Fibroblast of skin of right biceps (primary cell): ENCODE measurements at places on chromosomes 12 and 14.
A peak's percentile ranks its signal among the peaks of the same experiment; 100 is the strongest.

- no peak for DNase-seq
These were observed 50.8 kb downstream of the STXBP6 start for GRCh38 chr14:24999157-24999556.

- DNase-seq: no peak
These were observed 23.2 kb downstream of the PCNX4 start for GRCh38 chr14:60114881-60115280.

GRCh38 chr14:99502989-99503421, 21.8 kb downstream of the CCNK start:
- DNase-seq: no peak

DNA sequence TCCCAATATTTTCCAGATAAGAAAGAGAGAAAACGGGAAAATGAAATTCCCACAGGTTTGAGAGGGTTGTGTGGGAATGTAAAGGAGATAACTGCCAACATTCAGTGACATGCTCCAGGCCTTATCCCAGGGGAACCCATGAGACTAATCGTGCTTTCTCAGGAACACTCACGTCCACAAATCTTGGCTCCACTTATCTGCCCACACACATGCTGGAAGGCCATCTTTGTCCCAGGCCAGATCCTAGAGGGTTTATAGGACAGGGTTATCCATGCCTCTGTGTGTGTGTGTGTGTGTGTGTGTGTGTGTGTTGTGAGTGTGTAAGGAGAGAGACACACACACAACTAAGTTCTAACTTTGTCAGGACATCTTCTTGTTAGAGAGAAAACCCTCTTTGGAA, 182.2 kb upstream of the E2F7 start:
- DNase-seq: no peak

- DNase-seq: no peak
These were observed 44.7 kb upstream of the GALNT9 start for GRCh38 chr12:132373901-132374611.

DNA sequence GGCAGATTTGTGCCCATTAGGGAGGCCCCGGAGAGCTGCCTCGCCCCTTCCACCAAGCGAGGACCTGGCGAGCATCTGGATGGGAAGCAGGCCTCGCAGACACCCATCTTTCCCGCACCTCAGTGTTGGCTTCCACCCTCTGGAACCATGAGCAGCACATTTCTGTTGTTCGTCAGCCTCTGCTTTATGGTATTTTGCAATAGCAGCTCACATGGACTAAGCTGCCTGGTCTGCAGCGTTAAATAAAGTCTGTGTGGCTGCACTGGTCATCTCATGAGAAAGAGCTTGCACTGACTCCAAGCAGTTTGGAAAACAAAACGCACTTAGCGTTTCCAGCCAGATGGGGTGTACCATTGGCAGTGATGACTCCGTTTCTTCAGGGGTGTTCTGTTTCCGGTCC, 75.8 kb downstream of the GLT1D1 start:
- DNase-seq: no peak

DNA sequence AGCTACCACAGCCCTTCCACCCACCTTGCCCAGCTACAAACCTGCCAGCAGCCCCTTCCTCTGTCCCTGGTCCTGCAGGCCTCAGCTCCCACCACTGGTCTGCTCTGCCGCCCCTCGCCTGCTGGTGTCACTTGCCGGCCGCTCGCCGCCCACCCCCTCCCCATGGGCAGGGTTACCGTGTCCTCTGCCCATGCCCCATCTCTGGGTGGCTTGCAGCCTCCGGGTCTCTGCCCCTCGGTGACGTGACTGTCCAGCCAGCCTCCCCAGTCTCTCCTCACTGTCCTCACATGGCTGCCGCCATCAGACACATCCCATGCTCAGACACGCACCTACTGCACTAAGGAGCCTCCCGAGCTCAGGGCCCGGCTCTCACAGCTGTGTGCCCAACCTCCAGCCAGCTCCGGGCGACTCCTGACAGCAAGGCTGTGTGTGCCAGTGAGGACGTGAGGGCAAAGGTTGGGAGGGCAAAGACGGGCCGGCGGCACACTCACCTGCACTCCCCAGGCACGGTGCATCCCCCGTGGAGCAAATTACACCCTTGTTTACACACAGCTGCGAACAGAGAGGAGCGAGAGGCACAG, 13.4 kb downstream of the JAG2 start:
- DNase-seq: no peak

- no peak for DNase-seq
These were observed 30.4 kb downstream of the FAM222A start for GRCh38 chr12:109744026-109744425.

- DNase-seq: no peak
These were observed 2.0 kb upstream of the MYH7 start for GRCh38 chr14:23437133-23438100.

GRCh38 chr12:89307474-89308253, 44.6 kb downstream of the DUSP6 start:
- no peak for DNase-seq

DNA sequence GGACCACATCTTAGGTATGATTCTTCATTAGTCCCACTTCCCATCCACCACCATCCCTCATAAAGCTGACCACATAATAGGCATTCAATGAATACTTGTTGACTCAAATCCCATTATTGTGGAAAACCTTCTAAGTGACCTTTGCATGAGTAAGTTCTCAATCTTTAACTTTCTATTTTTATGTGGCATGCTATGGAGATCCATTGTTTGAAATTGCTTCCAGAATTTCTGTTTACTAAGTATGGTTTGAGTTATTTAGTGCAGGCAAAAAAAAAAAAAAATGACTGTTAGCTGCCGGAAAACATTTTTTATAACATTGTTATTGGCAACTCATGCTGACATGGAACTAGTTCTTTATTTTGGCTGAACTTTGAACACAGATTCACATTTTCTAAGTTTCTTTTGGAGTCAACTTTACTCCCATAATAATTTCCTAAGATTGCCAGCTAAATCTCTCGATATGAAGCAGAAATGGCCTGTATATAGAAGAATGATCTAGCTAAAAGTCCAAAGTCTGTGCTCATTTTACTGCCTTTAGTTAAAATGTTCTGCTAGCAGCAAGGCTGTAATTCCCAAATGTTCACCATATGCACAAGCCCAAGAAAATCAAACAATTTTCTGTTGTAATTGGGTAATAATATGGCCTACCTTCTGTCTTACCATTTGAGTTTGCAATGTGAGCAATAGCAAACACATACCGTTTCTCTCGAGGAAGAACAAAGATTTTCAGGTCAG, 77.9 kb downstream of the PTGER2 start:
- peak; percentile 89 for DNase-seq

- no peak for DNase-seq
These were observed 233.3 kb upstream of the FOXN3 start for GRCh38 chr14:89650077-89650978.

DNA sequence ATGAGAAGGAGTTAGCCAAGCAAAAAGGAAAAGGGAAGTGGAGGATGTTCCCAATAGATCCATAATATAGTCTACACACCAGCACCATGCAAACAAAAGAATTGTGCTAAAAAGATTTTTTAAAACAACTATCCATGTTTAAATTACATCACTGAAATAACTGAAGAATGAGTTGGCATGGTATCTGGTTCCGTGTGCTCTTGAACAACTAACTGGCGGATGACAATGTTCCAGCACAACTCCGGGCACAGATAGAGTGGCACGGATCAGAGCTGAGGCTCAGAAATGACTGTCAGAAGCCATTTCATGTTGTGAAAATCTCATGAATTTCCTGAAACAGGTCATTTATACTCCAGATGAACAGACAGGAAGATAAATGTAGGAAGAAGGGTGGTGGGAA, 153.1 kb downstream of the HMGA2 start:
- peak; percentile 32 for DNase-seq

- no peak for DNase-seq
These were observed 198.4 kb downstream of the NELL2 start for GRCh38 chr12:44677724-44678123.

DNA sequence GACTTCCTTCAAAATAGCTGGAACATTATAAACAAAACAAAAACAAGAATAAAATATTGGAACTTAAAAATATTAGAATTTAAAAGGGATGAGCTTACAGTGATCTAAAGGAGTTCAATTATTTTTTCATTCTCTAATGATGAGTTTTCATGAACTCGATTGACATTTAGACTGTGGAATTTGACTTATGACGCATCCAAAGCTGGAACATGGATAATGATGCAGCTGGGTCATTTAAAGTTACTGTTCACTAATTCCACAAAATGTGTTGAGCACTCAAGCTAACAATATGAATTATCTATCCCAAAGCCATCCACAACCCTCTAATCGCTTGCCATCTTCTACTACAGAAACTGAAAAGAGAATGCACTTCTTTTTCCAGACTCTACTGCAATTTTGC, 42.5 kb downstream of the LIN7A start:
- no peak for DNase-seq

DNA sequence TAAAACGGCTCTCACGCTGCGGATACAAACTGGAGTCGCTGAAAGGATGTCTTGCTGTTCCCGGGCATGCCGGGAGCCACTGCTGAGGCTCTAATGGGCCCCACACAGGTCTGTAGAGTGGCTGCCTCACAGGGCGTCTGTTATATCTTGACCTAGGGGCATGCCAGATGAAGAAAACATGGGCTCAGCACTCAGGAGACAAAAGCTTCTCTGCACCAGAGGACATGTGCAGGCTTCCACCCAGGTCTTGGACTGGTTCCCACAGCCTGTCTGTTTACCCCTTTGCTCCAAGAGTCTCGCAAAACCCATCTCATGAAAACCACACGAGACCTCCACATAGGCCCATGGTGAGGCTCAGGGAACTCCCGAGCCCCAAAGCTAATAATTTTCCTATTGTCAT, 134.2 kb downstream of the RPS29 start:
- DNase-seq: no peak

DNA sequence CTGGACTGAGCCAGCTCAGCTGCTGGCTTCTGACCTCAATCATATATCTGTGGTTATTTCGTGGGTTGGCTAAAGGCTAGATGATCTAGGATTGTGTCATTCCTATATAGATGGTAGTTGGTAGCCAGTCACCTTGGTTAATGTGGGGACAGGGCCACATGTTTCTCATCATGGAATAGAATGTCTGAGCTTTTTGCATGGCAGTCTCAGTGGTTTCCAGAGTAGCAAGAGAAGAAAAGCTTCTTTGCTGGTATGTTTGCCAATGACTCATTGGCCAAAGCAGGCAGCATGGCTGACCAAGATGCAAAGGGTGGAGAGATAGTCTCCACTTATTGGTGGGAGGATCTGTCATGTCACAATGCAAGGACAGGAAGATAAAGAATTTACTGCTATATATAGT, 746.4 kb upstream of the FLRT2 start:
- DNase-seq: peak; percentile 68

GRCh38 chr12:129063600-129063999, 210.3 kb downstream of the GLT1D1 start:
- DNase-seq: no peak

DNA sequence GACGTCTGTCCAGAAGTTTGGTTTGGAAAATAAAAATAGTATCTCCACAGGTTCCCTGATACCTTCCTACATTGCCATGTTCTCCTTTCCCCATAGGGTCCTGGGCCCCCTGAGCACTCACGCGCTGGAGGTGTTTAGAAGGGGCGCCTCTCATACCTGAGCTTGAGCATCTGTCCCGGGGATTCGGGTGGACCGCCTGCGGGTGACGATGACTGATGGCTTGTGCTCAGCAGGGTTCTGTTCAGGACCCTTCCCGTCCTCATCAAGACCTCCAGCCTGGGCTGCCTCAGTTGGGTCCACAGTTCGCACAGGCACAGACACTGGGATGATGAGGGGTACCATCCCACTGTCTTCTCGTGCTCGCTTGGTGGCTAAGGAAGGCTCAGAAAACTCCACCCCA, 22.7 kb upstream of the PNMA1 start:
- DNase-seq: no peak

DNA sequence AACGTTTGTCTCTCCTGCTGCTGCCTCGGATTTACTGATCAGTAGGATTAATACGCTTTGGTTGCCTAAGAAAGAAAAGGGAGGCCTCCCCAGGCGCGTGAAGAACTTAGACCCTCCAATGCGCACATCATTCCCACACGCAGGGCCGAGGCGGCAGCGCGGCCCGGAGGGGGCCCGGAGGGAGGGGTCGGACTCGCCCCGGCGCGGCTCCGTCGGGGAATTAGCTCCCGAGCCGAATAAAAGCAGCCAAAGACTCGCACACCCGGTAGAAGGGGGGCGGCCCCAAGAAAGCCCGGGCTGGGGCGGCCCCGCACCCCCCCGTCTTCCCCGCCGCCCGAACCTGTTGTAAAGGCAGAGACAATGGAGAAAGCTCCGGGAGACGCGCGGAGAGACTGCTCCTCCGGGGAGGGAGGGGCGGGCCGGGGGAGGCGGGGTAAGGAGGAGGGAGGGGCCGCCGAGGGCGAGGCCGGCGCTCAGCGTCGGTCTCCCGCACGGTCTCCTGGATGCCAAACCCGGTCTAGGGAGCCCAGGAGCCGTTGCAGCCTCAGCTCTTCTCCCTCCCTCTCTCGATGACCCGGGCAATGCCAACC, at the start of gene NELL2:
TSS of gene NELL2 (minus strand) at position 362 of the 590 bp plus-strand sequence. CDS start 446 bp downstream, outside the sequence.
- peak; percentile 34 for DNase-seq
